ENCODE measurements at places on chromosomes 1 and 21. TPM values are rescaled to one million over a fixed set of nuclear protein-coding genes. Genes with fewer than 3 reads are reported as not detected.

The TTF2 gene
- total RNA-seq = 103 TPM

The TMEM82 gene
- total RNA-seq = not detected

The EFCAB14 gene
- 69.1 TPM for total RNA-seq

The AVPR1B gene
- total RNA-seq = not detected

The GBP1 gene
- total RNA-seq = 40.0 TPM

The CFHR2 gene
- total RNA-seq = not detected

The RAB42 gene
- 0.34 TPM for total RNA-seq

The MAEL gene
- total RNA-seq = not detected

Measured in activated T-helper 2 cell treated with anti-CD3 and anti-CD28 coated beads, Interferon-gamma antibody, Interleukin-2, Interleukin-4, amounts not matched to agents 10 μg/mL and 5 μg/mL and 100 μg/mL, durations not matched to agents 14 hours and 24 hours and 36 hours (primary cell).